ENCODE measurements at places on chromosomes 6 and 20.

- no peak for DNase-seq
These were observed 24.5 kb downstream of the NCOA7 start for GRCh38 chr6:125815080-125815910.

- no peak for DNase-seq
These were observed 350.1 kb upstream of the TSHZ2 start for GRCh38 chr20:52622081-52622480.

DNA sequence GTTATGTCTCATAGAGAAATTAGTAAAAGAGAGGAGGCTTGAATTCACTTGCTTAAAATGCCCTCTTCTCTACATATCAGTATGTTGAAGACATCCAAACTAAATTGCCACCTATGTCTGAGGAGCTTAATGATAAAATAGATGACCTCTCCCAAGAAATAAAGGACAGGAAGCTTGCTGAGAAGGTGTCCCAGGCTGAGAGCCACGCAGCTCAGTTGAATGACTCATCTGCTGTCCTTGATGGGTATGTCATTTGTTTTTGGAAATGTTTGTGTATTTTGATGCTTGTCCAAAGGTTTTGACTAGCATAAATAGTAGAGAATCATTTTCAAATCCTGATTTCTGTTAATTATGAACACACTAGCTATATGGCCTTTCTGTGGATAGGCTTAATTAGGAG is 307.7 kb downstream of the ARHGAP18 start:
- DNase-seq: no peak

DNA sequence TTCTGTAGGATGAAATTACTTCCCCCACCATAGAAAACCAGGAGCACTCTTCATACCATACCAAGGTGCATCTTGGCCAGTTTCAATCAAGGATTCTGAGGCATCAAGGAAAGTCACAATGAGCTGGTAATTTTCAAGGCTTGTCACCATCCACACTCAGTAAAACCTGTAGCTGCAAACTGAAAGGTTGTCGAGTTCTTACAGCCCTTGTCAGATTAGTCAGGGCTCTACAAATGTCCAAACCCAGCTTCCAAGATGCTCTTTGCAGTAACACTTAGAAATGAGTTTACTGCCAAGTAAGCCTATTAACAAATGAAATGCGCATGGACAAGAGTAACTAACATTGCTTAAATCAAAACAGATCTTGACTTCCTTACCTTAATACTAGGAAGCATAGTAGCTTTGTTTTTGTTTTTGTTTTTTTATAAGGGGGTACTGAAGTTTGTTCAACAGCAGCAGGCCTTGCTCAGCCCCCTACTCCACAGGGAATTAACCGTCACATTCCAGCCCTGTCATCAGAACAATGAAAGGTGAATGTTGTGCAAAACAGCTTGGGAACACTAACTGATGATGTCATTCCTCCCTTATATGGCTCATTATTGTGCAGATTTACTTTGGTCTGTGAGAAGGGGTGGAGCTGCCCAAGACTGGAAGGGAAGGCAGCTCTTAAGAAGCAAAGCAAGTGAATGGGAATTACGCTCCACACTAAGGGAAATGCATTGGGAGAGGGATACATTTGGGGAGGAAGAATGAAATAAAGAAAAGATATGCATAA is 49.9 kb upstream of the TMEM30A start:
- no peak for DNase-seq

DNA sequence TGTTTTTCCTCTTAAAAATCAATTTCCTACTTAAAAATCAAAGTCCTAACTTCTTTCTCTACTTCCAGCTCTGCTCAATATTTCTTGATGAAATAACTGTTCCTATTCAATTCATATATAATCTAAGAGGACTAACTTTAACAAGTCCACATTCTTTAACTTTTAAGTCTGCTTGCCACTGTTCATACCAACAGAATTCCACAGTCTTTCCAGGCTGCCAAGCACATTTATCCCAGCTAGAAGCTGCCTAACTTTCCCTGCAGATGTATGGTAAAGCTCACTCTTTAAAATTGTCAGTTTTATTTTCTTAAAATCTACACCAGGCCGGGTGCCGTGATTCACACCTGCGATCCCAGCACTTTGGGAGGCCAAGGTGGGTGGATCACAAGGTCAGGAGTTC is 11.5 kb downstream of the CALHM6 start:
- DNase-seq: no peak

DNA sequence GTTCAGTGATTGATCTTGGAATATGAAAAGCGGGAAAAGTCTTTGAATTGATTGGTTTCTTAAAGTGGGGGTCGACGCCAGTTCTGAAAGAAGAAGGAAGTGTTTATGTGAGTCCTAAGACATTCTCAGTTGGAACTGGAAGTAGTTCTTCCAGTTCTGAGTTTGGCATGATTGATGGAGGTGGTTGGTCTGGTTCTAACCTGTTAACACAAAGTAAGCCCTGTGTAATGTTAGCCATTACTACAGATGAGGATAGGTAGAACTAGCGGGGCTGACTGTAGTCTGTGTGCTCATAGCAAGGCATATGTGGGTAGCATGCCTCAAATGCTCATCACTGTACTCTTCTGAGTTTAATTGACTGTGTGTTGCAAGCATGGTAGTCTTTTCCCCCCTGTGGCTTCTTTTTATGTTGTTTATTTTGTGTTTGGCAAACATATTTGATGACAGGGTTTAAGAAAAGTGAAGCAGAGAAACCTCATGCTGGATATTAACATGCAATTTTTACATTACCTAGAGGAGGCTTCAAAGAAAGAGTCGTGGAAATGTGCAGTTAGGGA is 24.9 kb downstream of the CITED2 start:
- DNase-seq: no peak

DNA sequence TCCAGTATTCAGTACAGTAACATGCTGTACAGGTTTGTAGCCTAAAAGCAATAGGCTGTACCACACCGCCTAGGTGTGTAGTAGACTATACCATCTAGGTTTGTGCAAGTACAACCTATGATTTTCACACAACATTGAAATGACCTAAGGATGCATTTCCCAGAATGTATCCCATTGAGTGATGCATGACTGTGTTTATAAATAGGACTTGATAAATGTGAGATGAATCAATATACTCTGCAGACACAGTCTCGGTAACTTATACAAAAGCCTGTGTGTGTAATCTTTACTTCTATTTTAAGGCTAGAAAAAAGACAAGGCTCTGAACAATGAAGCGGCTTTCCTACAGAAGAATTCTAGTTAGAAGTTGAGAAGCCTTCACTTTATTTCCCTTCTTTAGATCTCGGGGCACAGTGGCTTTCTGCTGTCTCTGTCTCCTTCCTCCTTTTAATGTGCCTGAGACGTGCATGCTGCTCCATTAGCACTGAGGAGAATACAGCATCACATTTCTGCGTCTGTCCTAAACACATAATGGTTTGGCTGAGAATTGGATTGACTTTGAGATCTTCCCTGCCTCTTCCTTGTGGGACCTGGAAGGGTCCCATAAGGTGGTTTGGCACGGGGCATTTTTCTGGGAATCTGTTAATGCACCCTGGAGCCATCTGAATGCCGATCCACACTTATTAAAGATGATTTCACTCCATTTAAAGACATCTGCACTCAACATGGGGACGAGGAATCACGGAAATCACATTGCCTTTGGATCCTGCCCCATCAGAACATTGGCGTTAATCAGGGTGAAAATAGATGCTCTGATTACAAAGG is 112.5 kb downstream of the SCML4 start:
- no peak for DNase-seq

DNA sequence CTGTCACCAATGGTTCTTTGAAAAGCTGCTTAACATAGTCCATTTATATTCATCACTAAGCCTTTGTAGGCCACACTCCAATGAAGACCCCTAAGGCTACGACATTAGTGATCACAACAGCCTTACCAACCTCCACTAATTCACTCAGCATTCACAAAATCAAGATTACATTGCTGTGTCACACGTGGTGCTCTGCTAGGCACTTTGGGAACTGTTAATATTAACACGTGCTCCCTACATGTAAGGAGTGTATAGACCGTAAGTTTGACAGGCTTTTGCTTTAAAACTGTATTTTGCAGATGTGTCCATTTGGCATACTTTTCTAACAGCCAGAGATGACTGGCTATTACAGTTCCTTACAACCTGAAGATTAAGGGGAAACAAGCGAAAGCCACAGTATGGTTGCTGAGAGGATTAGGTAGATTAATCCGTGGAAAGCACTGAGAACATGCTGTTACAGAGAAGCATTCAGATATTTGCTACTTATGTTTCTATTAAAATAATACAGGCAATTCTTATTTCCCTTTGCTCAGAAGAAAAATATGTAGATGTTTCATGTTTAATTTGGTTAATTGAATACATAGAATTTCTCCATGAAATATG is 69.7 kb downstream of the SAMD3 start:
- DNase-seq: no peak

GRCh38 chr20:32162351-32162750 is 45.2 kb downstream of the PLAGL2 start:
- no peak for DNase-seq

DNA sequence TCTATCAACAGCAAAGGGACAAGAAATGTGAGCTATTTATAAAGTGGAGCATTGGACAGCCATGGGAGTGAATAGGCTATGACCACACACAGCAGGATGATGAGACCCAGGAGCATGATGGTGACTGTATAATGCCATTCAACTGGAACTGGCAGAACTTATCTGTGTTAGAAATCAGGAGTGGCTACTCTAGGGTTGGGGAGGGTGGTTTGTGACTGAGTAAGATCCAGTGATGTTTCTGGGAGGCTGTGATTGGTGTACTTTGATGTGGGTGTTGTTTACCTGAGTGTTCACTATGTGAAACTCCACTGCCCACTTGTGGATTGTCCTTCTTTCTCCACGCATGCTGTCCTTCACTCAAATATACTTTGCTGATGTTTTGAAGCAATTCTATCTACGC is 11.5 kb upstream of the HLA-B start:
- DNase-seq: no peak

All from brain pericyte (primary cell).